Lower leg skin (tissue), 4 donors: ENCODE measurements at places on chromosomes 5 and 9.

DNA sequence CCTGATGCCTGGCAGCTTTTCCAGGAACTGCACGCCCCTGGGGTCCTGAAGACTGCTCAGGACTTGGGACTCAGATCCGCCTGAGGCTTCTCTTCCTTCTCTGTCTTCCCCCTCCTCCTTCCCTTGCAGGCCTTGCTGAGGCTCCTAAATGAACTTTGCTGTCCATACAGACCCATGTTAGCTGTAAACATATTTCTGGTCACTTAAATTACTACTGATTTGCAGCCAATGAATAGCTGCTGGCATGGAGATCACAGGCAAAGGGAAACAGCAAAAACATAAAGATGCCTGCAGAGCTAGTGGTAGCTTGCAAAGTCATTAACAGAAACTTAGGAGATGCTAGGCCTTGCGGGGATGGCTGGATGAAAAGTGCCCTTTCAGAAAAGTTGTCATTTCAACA, 261.9 kb downstream of the GADD45G start:
- no peak for DNase-seq

DNA sequence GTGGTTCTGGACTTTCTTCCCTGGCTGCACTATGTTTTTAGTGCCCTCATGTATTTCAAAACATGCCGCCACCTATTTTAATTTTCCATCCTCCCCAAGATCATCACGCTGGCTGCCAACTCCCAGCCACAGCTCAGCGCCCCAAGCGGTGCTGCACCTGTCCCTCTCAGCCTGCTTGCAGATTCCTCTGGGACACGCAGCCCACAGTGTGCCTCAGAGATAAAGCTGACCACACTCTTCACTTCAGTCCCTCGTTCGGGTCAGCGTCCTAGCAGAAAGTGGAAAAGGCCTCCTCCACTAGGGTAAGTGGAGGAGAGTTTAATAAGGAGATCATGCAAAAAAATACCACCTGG, 56.2 kb upstream of the CKS2 start:
- DNase-seq, result no peak

- no peak for DNase-seq
These were observed 88.0 kb upstream of the NFIB start for GRCh38 chr9:14401911-14402310.

DNA sequence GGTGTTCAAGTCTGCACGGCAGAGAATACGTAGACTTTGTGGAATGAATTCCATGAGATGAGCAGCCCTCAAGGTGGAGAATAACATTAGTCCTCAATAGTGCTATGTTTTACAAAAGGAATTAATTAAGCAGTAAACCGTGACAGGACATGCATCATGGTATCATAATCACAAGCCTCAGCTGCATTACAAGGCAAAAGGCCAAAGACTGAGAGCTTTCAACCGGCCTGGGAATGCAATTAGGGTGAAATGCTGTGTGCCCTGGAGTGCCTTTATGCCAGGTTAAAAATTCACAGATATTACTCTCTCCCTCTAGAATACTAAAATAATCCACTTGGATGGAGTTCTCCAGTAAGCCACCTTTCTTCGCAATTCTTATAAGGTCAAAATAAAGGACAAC, 270.6 kb downstream of the MLLT3 start:
- DNase-seq, result no peak

DNA sequence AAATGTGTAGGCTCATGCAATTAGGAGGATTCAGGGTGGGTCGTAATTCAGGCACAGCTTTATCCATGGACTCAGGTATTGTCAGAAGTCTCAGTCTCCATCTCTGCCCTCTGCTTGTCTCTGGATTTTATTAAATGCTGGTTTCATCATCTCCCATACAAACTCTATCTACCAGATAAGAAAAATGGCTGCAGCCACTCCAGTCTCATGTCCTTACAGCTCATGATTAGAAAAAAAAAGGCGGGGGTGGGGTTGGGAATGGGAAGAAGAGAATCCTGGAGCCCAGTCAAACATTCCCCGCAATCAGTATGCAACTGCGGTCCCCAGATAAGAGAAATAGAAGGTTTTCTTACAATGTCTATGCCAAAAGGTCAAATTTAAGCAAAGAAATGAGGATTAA, 7.6 kb upstream of the FBXO38 start:
- no peak for DNase-seq

DNA sequence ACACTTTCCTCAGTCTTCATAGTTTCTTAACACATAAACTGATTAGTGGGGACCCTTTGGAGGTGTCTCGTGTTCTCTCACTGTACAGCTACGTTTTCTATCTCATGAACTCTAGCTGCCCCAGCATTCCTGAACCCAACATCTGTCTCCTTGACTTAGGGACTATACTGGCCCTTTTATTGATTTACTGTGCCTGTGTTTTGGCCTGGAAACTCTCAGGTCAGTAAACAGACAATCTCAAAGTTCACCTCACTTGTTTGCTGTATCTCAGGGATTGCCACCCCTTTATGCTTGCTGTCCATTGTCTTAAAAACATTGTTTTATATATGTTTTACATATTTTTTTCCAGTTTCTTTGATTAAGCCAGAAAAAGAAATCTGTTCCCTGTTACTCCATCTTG, 222.8 kb downstream of the FAM170A start:
- DNase-seq, result no peak

DNA sequence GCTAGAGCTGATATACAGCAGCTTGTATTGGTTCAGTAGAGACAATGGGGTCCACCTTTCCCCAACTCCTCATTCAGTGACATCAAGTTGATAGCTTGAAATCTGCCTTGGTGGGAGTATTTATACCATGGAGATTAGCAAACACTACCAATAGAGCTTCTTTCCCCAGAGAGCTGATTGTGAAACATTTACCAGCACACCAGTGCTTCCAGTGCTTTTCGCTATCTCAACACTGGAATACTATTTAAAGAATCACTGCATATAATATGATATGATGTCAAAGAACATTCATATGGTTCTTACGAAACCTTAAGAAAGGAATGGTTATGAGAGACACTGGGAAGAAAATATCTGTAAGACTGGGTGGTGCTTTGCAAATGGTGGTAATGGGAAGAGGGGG, 21.8 kb upstream of the RNF145 start:
- no peak for DNase-seq

GRCh38 chr9:7132605-7133004, 374.8 kb downstream of the KDM4C start:
- no peak for DNase-seq

DNA sequence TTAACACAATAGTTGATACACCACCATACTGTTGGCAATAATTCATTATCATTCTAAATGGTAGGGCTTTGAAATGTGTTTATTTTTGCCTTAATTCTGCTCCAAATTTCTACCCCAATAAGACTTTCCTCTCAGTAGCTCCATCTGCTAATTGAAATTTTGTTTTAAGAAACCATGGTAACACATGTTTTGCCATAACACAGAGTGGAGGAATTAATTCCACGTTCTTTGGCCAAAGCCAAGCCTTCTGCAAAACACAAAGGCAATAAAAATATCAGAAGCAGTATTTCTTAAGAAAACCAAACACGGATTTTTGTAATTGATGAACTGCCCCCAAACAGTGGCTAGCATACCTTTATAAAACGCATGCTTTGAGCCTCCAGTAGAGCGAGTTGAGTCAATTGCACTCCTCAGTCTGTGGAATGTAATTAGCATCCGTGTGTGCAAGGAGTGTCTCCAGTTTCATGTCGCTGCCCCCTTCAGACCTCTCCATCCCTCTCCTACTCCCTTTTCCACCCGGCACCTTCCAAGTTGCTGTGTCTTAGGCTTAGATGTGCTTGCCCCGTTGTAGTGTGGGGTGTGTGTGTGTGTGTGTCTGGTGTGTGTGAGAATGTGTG, 58.2 kb upstream of the CKS2 start:
- DNase-seq, result no peak

DNA sequence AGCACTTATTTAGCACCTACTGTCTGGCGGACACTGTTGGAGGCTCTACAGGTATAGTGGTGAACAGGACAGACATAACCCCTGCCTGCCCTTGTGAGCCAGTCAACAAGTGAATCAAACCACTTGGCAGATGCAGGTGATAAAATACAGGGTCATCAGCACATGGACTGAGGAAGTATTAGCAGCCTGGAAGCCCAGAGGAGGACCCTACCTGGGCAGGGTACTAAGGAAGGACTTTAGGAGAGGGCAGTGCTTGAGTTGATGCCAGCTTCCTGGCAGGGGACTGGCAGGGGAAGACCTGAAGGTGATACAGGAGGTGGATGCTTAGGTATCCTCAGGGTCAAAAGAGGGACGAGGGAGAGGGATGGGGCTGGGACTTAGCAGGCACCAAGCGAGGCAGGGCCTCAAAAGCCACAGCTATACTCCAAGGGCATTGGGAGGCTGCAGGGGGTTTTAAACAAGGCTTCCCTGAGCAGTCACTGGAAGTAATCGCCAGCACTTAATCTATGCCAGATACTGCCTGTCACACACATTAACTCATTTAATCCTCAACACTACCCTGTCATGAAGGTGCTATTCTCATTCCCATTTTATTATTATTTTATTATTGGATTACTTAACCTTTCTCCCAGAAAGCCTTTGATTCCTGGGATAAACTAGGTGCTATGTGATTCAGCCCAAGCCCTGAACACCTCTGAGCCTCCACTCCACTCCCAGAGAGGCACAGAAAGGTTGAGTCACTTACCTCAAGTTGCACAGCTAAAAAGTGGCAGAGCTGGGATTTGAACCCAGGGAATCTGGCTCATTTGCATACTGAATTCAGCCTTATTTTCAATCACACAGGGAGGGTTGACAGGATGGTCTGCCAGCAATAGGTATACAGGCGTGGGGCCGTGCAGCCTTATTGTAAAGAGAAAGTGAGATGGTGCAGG, 63.8 kb upstream of the ORM1 start:
- DNase-seq, result no peak

GRCh38 chr5:17174965-17175364, 42.5 kb upstream of the BASP1 start:
- DNase-seq, result no peak

- DNase-seq, result no peak
These were observed 1231.1 kb upstream of the NUDT12 start for GRCh38 chr5:104793755-104794080.

GRCh38 chr5:115229606-115230005, 33.1 kb downstream of the PGGT1B start:
- no peak for DNase-seq

GRCh38 chr9:130347931-130348330, 82.4 kb downstream of the HMCN2 start:
- no peak for DNase-seq

DNA sequence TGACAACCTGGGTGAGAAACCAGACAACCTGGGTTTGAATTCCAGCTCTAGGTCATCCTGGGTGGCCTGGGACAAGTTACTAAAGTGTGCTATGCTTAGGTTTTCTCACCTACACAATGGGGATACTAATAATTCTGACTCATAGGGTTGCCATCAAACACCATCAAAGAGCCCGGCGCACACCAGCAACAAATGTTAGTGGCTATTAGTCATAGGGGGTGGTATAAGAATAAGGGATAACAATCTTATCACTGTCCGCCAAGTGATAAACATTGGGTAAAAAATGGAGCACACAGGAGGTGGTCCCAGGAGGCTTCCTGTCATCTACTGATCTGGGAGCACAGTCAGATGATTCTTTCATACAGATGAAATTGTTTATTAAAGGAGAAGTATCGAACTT, 61.4 kb upstream of the AFAP1L1 start:
- DNase-seq, result no peak

- DNase-seq, result no peak
These were observed 29.2 kb downstream of the EXOC3 start for GRCh38 chr5:472076-472655.

DNA sequence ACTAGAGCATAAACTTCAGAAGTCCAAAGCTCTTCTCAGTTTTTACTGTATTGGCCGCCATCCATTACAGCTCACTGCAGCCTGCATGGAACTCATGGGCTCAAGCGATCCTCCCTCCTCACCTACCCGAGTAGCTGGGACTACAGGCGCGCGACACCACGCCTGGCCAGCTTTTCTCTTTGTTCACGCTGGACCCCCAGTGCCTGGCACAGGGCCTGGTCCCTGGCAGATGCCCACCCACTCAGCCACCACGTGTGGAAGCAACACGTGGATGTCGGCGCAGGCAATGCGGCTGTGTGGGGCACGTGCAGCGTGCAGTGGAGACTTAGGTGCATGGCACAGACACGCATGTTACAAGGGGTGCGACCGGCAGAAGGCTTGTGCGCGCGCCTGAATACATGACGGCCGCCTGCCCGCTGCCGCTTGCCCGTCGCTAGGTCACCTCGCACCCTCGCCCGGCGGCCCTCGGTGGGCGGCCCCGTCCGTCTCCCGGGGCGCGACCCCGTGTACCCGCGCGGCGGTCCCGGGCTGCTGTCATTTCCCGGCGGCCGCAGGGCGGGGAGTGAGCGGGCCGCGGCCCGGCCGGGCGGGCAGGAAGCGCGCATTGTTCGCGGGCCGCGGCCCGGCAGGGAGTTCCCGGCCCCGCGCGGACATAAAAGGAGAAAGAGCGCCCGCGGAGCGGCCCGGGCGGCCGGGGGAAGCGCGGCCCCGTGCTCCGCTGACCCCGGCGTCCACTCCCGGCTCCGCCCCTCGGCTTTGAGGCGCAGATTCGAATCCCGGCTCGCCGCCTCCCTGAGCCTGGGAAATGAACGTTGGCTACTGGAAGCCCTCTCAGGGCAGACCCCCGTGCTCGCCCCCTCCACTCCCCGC, 24.1 kb upstream of the PTGS1 start:
- peak; percentile 88 for DNase-seq

DNA sequence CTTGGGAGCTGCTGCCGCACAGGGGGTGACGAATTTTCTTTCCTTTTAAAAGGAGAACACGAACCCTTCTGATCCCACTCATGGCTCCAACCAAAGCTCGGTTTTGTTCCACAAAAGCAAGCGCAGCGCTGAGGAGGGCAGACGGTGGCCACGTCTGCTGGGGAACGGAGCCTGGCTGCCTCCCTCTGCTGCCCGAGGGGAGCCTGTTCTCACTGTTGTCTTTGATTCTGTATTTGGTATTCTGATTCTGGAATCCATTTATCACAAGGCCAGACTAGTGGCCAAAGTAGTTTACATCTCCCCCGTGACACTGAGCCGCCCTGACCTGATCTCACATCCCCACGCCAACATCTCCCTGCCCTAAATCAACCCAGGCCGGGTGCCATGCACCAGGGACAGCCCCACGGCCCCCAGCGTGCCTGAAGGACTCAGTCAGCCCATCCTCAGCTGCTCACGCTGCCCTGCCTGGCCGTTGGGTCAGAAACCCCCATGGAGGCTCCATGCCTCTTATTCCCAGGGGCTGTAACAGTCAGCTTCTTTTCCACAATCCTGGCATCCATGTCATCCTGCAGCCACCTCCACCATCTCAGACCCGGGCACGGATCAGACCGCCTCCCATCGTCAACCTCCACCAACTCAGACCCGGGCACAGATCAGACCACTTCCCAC, 6.7 kb upstream of the NSMF start:
- DNase-seq, result no peak
